Effector memory CD4-positive, alpha-beta T cell (primary cell): ENCODE measurements at places on chromosomes 5 and 9.
A peak's percentile ranks its signal among the peaks of the same experiment; 100 is the strongest.

GRCh38 chr5:132469380-132470009 is 21.1 kb downstream of the IRF1 start:
- DNase-seq, result no peak

- DNase-seq, result no peak
Observed at GRCh38 chr5:142016556-142016955, 3.7 kb upstream of the GNPDA1 start.

- no peak for DNase-seq
Observed at GRCh38 chr5:31889001-31889561, 250.2 kb downstream of the PDZD2 start.

DNA sequence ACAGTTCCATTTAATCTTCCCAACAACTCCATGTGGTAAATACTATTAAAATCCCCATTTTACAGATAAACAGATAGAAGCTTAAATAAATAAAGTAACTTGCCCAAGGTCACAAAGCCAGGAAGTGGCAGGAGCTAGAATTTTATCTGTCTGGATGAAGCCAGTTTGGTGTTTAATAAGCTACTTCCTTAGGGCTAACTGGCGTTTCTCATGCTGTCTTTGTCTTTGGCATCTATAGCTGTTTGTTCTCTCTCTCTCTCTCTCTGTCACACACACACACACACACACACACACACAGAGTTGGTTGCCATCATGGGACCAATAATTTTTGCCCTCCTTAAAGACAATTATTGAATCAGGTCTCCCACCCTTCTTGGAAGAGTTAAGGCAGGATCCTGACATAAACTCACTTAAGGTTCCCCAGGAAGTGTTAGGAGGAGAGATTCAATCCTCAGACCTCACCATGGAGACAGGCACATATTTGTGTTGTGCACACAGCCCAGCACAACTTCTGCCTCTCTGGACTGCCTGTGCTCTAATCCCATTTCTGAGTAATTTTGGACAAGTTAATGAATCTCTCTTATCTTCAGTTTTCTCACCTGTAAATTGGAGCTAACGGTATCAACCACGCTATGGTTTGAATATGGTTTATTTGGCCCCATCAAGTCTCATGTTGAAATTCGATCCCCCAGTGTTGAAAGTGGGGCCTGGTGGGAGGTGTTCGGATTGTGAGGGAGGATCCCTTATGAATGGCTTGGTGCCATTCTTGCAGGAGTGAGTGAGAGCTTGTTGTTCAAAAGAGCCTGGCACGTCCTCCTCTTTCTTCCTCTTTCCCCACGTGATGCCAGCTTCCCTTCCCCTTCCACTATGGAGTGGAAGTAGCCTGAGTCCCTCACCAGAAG is 8.3 kb upstream of the ADRA1B start:
- DNase-seq, result no peak

DNA sequence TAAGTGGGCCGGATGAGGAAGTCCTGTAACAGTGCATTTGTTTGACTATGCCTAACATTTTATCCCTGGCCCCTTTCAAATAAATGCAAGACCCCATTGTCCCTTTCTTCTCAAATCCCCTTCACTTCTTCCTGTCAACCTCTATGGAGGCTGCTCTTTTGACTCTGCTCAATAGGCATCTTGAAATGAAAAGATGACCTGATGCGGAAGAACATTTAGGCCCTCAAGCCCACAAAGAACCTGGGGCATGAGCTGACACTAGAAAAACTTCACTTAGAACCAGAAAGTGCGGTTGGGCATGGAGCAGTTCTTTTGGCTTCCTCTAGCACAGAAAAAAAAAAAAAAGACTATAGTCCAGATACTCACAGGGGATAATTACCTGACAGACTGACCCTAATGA is 1434.7 kb upstream of the WWC1 start:
- DNase-seq, result no peak

DNA sequence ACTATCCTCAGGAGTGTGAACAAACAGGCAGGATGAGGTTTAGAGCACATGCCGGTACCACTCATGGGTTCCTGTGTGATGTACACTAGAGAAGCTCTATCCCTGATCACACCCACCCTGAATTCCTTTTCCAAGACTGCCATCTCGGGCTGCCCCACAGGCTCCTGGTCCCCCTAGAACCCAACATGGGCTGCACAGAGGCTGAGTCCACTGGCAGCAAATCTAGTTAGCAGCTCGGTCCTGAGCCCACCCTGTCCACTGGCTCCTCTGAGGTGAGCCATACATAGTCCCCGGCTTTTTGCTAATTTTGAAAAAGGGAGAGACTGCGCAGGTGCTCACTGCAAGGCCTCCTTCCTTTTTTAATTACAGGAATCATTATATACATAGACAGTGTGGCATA is 227.0 kb downstream of the FSTL4 start:
- DNase-seq, result no peak

DNA sequence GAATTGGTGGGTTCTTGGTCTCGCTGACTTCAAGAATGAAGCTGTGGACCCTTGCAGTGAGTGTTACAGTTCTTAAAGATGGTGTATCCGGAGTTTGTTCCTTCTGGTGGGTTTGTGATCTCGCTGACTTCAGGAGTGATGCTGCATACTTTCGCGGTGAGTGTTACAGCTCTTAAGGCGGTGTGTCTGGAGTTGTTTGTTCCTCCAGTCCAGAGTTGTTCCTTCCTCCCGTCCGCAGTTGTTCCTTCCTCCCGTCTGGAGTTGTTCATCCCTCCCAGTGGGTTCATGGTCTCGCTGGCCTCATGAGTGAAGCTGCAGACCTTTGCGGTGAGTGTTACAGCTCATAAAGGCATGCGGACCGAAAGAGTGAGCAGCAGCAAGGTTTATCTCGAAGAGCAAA is 159.6 kb upstream of the ADAMTSL1 start:
- no peak for DNase-seq

DNA sequence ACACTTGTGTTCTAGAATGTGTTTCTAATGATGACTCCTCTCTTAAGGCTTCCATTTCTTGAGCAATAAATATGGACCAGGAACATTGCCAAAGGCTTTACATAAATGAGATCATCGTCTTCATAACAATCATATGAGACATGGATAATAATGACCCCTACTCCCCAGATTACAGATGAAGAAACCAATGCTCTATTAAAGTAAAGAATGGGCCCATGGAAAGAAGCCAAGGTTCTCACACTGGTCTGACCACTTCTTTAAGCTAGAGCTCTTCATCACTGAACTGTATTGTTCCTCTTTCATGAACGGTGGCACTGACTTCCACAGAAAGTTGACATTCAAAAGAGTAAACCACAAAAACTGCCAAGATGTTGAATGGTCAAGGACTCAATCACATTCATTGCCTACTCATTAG is 65.3 kb downstream of the MARCHF3 start:
- no peak for DNase-seq

- DNase-seq, result no peak
Observed at GRCh38 chr5:126514131-126514557, 80.9 kb downstream of the ALDH7A1 start.

- DNase-seq, result no peak
Observed at GRCh38 chr9:27437652-27438373, 86.3 kb upstream of the IFNK start.

DNA sequence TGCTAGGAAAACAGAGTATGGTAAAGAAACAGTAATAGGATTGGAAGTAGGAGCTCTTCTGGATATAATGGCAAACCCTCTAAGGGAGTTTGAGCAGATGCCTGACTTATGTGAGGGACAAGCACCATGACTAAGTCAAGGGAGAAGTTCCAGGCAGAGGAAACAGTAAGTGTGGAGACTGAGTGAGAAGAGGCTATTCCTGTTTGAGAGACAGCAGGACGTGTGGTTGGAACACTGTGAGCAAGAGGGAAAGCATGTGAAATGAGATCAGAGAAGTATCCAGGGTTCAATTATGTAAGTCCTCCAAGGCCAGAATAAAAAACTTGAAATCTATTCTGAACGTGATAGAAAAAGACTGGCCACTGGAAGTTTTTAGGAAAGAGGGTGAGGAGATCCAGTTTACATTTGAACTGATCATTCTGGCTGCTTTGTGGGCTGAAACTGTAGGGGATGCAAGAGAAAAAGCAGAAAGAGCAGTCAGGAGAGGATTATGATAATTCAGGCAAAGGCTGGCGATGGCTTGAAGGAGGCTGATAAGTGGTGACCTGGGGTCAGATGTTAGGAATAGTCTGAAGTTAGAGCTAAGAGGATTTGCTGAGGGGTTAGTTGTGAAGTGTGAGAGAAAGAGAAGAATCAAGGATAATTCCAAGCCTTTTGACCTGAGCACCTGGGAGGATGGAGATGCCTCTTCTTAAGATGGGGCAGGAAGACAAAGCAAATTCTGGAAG is 19.2 kb downstream of the DMAC1 start:
- DNase-seq, result no peak

- no peak for DNase-seq
Observed at GRCh38 chr9:111794835-111795556, at the start of gene SHOC1. Gene SHOC1 (minus strand): TSS chr9:111794937. CDS start chr9:111791418, 3,519 bp downstream.

DNA sequence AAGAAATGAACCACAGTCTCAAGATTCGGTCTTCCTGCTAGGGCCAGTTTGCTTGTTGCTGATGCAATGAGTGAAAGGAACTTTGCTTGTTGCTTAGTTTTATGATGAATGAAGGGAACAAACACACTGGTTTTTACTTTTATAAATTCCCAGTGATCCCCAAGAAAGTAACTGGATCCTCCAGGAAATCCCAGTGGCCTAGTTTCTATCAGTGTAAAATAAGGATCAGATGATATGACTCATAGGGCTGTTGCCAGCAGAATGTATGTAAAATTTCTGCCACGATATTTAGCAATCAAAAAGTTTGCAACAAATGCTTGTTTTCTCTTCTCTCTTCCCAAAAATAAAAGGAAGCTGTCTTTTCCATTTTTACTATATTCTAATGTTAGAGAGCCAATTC is 160.1 kb upstream of the CDKN2B start:
- no peak for DNase-seq

DNA sequence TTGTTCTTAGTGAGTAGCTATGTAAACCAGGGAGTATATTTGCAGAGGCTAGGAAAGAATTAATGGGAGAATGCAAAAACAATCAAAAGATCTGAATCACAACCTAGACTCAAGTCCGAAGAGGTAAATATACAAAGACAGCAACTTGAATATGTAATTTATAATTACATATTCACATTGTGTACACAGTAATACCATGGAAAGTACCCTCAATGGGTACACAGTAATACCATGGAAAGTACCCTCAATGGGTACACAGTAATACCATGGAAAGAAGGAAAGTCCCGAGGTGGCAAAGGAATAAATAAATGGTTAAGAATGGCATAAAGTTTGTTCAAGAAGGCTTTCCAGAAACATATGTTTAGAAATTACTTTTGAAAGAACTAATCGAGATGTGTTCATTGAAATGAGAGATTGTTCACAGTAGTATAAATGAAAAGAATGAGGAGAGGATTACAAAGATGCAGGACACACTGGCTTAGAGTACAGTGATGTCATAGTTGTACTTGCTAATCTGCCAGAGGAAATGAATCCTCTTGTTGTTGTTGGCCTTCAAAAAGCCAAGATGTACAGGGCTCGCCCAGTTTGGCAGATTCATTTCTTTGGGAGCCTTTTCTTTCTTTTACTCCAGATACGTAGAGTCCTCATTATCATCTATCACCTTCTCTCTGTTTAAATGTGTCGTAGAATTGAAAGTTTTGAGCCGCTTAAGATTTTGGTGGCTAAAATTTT is 116.0 kb downstream of the UNC13B start:
- no peak for DNase-seq

- no peak for DNase-seq
Observed at GRCh38 chr5:179222246-179223017, 122.8 kb downstream of the ADAMTS2 start.

DNA sequence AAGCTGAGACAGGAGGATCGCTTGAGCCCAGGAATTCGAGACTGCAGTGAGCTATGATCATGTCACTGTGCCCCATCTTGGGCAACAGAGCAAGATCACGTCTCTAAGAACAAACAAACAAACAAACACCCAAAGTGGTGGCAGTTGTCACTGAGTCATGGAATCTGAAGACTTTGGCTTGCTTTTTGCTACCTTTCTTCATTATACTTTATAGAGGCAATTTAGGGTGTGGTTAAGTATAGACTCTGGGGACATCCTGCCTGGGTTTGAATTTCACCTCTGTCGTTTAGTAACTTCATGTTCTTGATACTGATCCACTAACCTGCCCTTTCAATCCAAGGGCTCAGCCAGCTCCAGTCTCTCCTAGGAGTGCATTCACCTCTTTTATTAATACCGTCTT is 13.0 kb upstream of the HOMER1 start:
- no peak for DNase-seq

GRCh38 chr5:11012295-11012694 is 251.3 kb upstream of the DAP start:
- DNase-seq, result no peak

DNA sequence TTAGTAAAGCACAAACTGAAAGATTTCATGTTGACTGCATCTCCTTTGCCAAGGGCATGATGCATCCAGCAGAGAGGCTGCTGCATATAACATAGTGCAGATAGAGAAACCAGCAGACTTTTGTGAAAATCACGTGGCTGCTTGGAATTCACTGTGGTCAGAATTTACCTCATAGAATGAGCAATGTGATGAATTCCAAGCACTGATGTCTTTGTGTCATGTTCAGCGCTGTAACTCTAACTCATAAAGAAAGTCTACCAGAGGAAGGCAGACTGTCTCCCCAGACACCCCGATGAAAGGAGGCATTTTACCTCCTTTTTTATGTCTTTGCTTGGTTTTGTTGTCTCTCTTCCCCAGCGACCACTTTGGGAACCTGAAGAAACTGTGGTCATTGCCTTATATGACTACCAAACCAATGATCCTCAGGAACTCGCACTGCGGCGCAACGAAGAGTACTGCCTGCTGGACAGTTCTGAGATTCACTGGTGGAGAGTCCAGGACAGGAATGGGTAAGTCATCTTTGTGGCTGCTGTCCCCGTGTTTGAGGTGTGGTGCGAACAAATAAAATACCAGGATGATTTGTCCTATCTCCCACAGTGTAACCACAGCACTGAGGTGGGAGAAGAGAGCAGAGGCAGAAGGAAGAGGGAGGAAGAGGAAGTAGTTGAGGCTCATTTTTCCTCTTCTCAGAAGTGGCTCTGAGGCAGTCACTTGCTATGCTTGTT is 42.0 kb downstream of the ITK start:
- peak; percentile 28 for DNase-seq

DNA sequence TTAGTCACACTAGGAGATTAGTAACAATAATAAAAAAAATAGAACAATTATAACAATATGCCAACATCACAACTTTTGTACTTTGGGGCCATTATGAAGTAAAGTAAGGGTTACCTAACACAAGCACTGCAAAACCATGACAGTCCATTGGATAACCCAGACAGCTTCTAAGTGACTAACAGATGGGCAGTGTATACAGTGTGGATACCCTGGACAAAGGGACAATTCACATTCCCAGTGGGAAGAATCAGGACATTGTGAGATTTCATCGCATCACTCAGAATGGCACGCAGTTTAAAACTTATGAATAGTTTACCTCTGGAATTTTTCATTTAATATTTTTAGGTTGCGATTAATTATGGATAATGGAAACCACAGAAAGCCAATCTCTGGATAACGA is 45.6 kb upstream of the JADE2 start:
- DNase-seq, result no peak
